NCI-H510A (cell line): ENCODE measurements at places on chromosomes 6 and 20.
A peak's percentile ranks its signal among the peaks of the same experiment; 100 is the strongest.

DNA sequence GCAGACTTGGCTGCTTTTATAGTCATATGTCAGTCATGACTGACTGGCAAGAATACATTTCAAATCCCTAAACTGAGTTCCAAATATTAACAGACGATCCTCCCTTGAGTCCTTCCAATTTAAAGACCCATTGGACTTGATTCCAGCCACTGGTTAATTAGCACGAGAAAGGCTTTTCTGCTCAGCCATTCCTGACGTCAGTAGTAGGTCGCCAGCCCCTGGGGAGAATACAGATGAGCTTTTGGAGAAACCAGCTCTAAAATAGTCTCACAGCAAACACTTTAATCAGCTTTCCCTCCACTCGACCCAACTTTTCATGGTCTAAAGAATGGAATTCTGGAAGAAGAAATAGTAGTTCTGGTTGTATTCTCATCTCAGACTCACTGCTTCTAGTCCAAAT is 91.6 kb downstream of the SLC22A3 start:
- DNase-seq = no peak

DNA sequence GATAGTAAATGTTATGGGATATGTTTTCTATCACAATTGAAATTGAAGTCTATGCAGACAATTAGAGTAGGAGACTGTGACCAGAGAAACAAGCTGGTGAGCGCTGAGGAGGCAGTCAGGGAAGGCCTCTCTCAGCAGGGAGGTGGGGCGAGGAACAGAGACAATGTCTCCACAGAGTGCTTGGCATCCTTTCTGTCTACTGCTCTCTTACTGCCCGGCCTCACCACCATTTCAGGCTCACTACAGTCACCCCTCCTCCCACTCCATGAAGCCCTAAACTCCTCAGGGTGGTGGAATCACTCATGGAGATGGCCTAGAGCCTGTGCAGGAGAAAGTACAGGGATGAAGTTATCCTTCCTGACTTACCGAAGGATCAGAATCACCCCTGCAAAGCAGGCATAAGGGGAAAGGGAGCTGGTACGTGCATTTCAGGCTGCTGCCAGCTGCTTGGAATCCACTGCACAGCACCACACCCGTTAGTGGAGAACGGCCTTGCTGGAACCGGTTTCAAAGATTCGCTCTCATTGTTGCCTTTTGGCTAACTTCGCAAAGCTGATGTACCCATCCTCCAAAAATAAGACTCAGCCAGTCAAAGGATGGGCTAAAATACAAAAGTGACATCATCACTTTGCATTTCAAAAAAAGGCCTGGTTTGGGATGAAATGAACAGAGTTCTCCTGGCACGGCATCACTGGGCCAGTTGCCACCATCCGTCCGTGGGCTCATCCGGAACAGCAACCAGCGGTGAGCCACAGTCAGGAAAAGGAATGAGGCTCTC is 67.3 kb downstream of the SLC22A23 start:
- DNase-seq = no peak

- peak; percentile 43 for DNase-seq
Observed at GRCh38 chr6:87922947-87923330, 124.7 kb upstream of the SPACA1 start.

- DNase-seq = no peak
Observed at GRCh38 chr20:36421641-36422040, 115.5 kb downstream of the DLGAP4 start.

GRCh38 chr6:33206027-33206863 is 1.8 kb downstream of the HSD17B8 start:
- no peak for DNase-seq

DNA sequence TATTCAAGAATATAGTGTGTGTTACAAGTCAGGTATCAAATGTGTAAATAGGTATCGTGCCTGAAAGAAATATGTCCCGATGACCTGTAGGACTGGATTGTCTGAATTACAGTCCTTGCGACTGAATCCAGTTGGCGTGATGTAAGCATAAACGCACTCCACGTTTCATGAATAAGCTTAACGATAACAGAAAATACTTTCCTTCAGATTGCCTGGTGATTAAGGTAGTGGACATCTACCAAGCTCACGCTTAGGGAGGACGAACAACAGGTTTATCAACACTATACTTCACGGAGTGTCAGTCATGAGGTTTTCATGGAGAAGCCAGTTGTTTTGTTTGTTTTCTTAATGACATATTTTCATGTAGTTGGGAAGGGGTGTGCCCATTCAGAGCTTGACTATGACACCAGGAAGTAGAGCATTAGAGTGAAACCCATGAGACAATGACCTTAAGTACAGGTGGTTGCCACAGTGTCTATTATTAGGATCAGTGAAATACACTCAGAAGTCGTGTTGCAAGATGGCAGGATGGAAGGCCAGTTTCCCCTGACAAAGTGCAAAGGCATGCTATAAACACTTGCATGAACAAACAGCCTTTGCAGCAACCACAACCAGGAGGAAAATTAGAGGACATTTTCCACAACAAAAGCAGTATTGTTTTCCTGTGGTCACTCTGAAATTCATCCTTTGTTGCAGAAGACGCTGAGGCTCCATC is 305.8 kb upstream of the PRDM1 start:
- no peak for DNase-seq

DNA sequence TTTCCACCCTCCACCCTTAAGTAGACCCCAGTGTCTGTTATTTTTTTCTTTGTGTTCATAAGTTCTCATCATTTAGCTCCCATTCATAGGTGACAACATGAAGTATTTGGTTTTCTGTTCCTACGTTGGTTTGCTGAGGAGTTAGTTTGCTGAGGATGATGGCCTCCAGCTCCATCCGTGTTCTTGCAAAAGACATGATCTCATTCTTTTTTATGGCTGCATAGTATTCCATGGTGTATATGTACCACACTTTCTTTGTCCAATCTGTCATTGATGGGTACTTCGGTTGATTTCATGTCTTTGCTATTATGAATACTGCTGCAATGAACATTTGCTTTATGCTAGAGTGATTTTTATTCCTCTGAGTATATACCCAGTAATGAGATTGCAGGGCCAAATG is 301.2 kb downstream of the ADGRG6 start:
- DNase-seq = no peak

DNA sequence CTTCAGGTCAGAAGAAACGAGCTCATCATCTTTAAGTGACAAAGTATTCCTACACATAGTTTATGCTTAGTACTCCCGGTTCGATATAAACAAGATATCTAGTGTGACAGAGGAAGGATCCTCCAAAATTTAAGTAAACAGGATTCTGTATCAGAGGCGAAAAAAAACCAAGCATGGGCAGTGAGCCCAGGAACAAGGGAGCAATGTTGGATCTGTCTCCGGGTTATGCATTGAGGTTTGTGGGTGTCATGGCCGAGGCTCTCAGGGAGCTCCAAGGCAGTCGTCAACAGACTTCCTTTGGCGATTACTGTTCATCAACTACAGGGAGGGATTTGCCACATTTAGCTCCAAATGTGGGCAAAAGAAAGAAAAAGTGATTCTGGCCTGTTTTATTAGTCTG is 319.5 kb downstream of the CBLN4 start:
- no peak for DNase-seq

DNA sequence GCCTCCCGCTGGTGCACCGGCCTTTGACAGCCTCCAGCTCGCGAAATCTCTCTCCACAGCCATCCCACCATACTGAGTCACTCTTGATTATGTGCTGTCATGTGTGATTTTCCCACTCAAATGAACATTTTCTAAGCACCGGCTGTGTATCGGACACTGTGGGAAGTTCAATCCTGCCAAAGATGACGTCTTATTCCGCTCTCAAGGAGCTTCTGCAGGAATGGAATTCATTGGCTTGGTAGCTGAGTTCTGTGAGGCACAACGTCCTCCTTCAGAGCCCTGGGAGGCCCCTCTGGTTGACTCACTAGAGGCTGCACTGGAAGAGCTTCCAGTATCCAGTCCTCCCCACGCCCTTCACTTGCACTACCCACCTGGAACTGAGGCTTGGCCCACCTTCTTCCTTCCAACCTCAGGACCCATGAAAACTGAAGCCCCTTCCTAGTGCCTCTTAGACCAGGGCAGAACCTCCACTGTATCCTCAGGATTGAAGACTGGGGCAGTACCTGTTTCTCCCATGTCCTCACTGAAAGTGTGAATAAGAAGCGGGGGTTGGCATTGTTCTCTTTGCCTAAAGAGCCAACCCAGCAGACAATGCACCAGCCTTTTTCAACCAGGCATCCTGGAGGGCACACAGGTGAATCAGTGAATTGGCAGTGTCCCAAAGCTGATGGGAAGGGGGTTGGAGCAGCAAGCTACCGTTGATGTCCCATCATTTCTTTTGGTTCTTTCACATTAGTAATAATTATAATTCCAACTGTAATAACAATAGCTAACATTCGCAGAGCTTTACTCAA is 1.7 kb downstream of the UNC5CL start:
- DNase-seq = no peak

- DNase-seq = no peak
Observed at GRCh38 chr20:58096880-58097423, 131.5 kb downstream of the ANKRD60 start.
